Foreskin keratinocyte (primary cell): ENCODE measurements at places on chromosomes 6 and 20. TPM values are rescaled to one million over a fixed set of nuclear protein-coding genes. Genes with fewer than 3 reads are reported as not detected.

The OR2B6 gene
- not detected in 2 replicates for total RNA-seq

DNA sequence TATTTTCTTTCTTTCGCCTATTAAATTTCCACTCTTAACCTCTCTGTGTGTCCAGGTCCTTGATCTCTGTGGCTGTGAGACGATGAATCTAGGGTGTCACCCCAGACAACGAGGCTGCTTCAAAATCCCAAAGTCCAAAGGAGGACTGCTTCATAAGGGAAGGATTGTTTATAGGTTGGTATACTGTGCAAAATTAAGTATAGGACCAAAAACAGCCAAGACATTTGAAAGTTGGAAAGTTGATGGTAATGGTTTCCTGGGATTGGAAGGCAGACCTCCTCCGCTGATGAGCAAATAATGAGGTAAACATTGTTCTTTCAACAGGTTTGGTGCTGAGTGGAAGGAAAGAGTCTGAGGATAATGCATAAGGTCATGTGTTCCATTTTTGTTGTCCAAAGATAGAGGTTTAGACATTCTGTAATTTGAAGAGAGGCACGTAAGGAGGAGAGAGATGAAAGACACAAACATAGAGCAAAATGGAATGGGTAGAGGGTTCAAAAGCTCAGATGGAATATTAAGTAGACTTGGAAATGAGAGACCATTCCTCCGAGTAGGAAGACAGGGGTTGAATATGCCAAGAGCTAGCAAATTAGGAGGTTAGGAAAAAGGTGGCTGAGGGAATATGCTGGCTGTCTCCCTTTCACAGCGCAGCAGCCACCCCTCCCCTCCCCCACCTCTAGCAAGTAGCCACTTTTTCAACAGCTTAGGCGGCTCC, 24.8 kb downstream of the ZNF311 start:
- no peak for DNase-seq

The SNAP91 gene
- not detected in 2 replicates for total RNA-seq

DNA sequence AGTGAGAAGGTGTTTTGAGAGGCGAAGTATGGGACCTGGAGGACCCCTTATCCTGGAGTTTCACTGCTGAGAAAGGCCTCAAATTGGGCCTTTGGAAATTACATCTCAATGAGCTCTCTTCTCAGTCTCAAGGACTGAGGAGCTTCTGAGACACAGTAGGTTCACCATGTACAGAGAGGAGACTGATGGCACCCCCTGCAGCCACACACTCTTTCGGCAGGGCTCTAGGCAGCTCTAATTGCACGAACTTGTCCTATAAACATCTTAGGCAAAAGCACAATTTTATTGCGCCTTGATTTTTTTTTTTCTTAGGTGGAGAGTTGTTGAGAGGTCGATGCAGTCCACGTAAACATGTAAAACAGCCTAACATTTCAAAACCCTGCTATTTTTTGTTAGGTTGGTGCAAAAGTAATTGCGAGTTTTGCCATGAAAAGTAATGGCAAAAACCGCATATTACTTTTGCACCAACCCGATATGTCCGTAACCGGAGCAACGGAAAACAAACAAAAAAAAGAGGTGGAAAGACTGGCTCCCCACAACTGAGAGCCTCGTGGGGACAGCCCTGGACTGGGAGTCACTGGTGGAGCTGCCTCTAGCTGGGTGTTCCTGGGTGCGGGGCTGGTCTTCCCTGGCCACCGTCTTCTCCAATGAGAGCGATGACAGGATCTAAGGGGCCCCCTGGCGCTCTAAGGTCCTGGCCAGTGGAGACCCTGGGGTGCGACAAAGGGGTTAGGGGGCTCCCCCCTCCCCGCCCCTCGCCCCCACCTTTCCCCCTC, 84.0 kb upstream of the EYA2 start:
- no peak for DNase-seq

The TRIM10 gene
- not detected in 2 replicates for total RNA-seq

- no peak for DNase-seq
Observed at GRCh38 chr6:5506597-5506996, 245.3 kb downstream of the FARS2 start.

DNA sequence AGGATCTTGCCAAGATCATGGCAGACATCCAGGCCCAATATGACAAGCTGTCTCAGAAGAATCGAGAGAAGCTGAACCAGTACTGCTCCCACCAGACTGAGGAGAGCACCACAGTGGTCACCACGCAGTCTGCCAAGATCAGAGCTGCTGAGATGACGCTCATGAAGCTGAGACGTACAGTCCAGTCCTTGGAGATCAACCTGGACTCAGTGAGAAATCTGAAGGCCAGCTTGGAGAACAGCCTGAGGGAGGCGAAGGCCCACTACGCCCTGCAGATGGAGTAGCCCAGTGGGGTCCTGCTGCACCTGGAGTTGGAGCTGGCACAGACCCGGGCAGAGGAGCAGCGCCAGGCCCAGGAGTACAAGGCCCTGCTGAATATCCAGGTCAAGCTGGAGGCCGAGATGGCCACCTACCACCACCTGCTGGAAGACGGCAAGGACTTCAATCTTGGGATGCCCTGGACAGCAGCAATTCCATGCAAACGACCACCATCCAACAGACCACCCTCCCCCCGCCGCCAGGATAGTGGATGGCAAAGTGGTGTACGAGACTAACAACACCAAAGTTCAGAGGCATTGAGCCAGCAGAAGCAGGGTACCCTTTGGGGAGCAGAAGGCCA, 44.7 kb upstream of the GRM4 start:
- no peak for DNase-seq

The PET117 gene
- 13.8 and 15.8 TPM in 2 replicates for total RNA-seq

The BPI gene
- total RNA-seq, result not detected in 2 replicates

DNA sequence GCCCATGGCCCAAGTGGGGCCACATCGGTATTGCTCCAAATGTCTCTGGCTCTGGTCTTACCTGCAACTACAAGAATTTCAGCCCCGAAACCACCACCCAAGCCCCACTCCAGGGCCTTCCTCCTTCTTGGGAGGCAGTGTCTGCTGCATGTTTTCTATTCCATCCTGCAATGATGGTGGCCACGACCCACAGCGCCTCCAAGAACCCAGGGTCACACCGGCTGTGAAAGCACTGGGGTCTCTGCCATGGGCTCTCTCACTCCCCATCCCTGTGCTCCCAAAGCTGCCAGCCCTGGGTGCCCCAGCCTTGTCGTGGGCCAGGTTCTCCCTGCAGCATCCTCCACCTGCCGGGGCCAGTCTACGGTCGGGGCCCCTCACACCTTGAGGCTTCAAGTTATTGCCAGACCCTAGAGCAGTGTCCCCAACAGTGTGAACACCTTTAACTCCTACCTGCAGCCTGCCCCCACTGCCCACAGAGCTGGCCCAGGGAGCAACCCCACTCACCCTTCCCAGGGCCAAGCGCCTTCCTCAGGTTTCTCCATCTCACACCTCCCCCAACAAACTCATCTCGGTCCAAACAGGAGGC, 115.4 kb downstream of the JPH2 start:
- no peak for DNase-seq

The NNAT gene
- 0.54 and 0.88 TPM in 2 replicates for total RNA-seq

The PRKN gene
- total RNA-seq, result 0.25 and 0.51 TPM in 2 replicates

- DNase-seq, result no peak
Observed at GRCh38 chr6:36247693-36248092, 22.2 kb upstream of the PNPLA1 start.

The TRAPPC3L gene
- total RNA-seq, result 0.07 and 0.20 TPM in 2 replicates

DNA sequence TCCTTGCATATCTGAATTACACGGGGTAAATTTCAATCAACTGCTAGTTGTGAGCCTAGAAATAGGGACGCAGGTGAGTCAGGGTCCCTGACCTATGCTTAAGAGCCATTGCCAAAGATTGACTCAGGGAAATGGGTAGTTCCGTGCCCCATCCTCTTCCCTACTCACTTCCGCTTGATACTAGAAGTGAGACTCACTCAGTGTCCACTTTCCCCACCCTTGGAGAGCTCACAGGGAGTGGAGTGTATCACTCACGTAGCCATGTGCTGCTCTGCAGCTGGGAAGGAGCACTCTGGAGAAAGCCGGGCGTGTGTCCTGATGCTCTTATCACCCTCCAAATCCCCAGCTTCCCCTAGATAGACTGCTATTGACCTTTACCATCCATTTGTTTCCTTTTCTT, 543 bp upstream of the MUC22 start:
- DNase-seq, result no peak

The TRERF1 gene
- 10.4 and 10.9 TPM in 2 replicates for total RNA-seq

- DNase-seq, result no peak
Observed at GRCh38 chr6:31826793-31827285, 699 bp upstream of the HSPA1B start.

DNA sequence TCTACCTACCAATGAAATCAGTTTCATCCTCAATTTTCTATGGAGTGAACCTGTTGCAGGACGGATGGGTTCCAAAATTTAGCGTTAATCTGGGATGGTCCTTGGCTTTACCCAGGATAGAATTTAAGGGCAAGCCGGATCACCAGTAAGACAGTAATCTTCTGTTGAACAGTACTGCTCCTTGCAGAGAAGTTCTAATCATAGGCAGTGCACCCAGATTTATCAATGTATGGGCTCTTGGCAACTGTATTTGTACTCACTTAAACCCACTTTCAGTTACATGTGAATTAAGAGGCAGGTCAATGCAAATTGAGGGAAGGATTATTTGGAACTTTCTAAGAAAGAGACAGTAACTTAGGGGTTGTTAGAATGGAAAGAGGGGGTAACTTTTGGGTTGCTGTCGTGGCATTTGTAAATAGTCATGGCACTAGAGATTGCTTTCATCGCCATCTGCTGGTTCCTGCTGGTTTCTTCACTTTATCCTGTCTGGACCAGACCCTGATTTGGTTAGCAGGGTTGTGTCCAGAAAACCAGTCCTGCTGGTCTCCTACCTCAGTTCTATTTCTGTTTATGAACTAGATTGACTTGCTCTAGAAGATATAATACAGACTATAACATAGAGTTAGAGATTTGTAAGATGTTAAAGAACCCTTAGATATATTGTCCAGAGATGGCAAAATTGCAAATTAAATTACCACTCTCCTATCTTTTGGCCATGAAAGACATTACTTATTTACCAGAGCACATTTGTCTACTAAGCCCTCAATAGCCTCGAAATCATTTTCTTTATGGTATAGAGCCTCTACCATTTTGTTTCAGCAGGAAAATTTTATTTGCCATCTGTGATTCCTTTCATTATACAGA, 646.3 kb downstream of the UTRN start:
- DNase-seq, result no peak
